ENCODE measurements at places on chromosomes 7 and 10.

- peak; percentile 49 for DNase-seq
These were observed 1139.4 kb downstream of the XPNPEP1 start for GRCh38 chr10:108783897-108784296.

- peak; percentile 41 for DNase-seq
These were observed 269.9 kb downstream of the BAMBI start for GRCh38 chr10:28947171-28947570.

GRCh38 chr10:119306514-119306951 is 99.2 kb downstream of the GRK5 start:
- no peak for DNase-seq

DNA sequence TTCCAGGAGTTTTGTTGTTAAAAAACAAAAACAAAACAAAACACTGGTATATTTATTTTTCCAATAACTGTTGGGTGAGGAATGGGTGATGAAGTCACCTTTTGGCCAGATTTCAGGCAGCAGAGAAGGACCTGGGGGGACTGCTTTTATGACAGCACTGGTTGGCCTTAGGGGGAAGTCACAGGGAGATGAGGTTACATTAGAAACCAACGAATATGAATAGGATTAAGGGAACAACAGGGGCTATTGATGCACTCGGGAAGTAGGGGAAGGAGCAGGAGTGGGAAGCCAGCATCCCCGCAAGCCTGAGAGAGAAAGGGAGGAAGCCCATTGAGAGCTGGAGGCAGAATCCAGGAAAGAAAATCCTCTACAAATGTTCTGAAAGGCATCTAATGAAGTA is 958.4 kb downstream of the TYW1 start:
- no peak for DNase-seq

- no peak for DNase-seq
These were observed 16.3 kb downstream of the RBM33 start for GRCh38 chr7:155660758-155661093.

DNA sequence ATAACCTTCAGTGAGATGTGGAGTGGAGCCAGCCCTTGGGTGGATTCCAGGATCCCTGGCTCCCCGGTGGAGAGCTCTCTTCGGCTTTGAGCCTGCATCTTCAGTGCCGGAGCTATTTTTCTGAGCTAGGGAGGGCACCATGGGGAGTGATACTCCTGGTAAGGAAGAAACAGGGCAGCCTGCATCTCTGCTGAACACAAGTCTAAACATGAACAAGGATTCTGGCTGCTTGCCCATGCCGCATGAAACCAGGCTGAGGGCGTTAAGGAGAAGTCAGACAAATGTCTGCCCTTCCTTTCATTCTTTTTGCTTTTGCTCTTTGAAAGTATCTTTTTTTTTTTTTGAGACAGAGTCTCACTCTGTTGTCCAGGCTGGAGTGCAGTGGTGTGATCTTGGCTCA is 60.4 kb downstream of the EVX1 start:
- DNase-seq: no peak

GRCh38 chr7:104124469-104124868 is 83.3 kb downstream of the ORC5 start:
- no peak for DNase-seq

- no peak for DNase-seq
These were observed 3.2 kb downstream of the GPR141 start for GRCh38 chr7:37686556-37687345.

DNA sequence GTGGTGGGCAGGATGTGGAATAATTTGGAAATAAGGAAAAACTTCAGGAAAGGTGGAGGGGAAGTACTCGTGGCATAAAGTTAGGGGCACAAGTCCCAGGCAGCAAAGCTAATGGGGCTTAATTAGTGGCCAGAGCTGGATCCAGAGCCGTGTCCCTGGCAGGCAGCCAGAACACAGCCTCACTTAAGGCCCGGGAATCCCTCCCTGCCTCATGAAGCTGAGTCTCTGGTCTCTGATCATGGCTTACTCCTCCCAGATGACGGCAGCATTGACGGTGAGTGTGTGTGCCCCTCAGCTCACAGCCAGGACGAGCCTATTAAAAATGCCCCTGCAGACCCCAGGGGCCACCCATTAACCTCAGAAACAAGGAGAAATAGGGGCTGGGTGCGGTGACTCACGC is 48.2 kb upstream of the NPTX2 start:
- no peak for DNase-seq

- no peak for DNase-seq
These were observed 40.7 kb upstream of the C10orf71 start for GRCh38 chr10:49258350-49258683.

- no peak for DNase-seq
These were observed 67.2 kb upstream of the ZPBP start for GRCh38 chr7:50160206-50160605.

DNA sequence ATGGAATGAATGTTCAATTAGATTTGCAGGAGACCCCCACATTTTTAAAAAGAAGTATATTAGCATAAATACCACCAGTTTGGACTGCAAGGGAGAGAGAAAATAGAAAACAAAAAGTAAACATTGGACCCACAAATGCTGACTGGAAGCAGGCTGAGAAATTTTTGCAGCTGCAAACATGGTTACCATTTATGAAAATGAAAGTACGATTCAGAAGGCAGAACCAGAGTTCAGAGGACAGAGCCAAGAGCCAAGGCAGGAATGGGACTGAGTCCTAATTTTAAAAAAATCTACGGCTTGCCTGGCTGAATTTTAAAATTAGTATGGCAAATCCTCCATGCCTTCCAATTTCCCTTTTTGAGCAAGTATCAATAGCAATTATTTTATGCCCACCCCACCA is 74.6 kb upstream of the NPS start:
- DNase-seq: no peak

DNA sequence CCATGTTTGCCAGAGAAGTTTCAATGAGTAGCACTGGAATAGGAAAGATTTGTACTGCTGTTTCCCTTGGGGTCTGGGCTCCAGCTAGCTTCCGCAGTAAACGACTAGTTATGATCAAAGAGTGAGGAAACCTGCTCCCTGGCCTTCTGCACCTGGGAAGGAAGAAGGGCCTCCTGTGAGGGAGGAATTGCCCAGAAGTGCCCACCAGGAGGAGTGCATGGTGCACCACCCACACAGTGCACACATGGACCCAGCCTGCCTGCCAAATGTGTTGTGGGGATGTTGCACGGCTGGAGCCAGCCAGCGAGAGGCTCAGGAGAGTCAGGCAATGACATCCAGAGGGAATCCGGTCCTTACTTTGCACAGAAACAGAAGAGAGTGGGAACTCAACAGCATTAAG is 27.0 kb upstream of the FAM107B start:
- no peak for DNase-seq

GRCh38 chr10:2519139-2519538 is 548.2 kb upstream of the PFKP start:
- DNase-seq: no peak

DNA sequence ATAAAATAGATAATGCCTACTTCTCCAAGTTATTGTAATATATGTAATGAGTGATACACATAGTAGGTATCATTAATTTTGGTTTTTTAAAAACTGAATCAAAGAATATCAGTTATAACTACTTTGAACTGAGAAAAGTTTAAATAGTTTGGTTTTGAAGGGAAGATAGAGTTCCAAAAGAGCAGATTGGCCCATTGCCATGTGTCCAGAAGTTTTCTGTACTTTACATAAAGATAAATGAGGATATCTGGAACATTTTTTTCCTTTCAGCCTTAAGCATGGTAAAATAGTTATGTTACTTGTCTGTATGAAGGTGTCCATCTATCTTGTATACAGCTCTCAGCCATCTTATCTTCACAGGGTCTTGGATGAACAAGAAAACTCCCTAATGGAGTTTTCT is 97.9 kb upstream of the MXI1 start:
- DNase-seq: peak; percentile 4

DNA sequence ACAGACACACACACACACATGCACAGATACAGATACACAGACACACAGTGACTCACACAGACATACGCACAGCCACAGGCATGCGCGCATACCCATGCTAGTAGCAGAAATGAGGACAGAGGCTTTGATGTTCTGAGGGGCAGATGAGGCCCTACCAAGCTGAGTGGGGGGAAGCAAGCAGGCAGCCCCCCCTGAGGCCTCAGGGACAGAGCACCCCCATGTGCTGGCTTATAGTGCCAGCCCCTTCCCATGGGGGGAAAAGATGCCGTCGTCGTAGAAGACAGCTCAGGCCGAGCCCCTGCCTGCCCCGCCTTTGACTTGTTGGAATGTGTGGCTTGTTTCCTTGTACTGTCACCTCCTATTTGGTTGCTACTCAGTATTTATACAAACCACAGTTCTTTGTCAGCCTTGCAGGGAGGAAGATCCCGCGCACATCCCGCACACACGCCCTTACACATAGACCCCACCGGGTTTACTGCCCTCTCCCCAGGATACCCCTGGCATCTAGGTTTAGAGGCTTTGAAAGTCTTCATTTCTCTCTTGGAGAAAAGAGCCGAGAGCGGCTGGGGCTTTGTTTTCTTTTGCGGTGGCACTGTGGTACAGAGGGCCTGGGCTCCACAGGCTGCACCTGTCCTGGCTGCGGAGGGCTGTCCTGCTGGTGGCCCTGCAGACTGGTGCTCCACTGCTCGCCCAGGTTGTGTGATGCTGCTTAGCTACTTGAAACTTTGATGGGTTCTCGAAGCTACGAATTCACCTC is 112.5 kb downstream of the DOCK1 start:
- peak; percentile 89 for DNase-seq

- no peak for DNase-seq
These were observed 79.7 kb downstream of the AUTS2 start for GRCh38 chr7:69677881-69678493.

- DNase-seq: no peak
These were observed 24.0 kb upstream of the ABLIM1 start for GRCh38 chr10:114682121-114682520.

DNA sequence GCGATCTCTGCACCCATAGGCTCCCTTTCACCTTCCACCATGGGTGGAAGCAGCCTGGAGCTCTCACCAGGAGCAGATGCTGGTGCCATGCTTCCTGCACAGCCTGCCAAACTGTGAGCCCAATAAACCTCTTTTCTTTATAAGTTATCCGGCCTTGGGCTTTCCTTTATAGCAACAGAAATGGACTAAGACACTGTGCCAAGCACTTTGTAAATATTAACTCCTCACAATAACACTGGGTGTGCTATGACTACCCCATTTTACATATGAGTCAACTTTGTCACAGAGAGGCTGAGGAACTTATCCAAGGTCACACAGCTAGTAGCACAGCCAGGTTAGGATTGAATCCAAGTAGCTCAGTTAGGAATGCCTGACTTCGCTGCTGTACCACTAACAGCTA is 79.7 kb upstream of the KCNMA1 start:
- DNase-seq: no peak

- DNase-seq: peak; percentile 30
These were observed 44.1 kb upstream of the PARD3 start for GRCh38 chr10:34859170-34859569.

DNA sequence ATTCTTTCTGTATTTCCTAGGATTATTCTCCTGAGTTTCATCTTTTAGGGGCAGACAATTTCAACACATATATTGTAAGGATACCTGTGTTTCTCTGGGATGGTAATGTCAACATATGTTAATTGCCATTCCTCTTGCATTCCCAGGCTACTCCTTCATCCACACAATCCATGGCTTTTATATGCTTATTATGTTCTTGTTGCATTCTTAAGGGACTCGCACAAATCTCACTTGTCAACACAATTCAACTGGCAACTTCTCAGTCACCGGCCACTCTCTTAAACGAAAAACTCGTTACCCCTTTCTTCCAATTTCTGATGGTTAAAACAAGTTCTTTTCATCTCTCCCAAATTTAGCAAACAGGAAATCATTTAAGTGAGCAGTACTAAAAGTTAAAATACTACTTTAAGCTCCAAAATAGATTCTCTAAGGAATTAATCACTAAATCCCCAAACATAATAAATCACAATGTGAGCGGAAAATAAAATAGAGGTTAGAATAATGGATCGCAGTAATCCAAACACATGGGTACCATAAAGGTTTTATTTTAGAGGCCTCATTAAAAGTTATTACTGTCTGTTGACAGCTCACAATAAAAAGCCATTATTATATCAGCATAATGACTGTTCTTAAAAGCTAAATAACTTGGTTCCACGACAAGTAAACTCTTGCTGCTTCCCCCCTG is 223.2 kb downstream of the ELMO1 start:
- DNase-seq: no peak

- DNase-seq: peak; percentile 78
These were observed 32.5 kb upstream of the TRUB1 start for GRCh38 chr10:114905450-114905849.

DNA sequence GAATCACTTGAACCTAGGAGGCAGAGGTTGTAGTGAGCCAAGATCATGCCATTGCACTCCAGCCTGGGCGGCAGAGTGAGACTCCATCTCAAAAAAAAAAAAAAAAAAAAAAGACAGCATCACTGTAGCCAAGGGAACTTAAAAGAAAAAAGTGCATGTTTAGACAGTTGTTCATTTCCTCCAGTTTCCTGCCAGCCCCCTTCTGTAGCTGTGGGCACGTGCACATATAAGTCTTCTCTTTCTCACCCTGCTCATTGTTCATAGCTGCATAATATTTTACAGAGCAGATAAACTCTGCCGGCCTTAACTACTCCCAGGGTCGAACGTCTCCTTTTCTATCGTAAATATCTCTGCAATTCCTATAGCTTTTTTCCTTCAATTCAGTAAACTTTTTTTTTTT is 132.6 kb downstream of the LHPP start:
- DNase-seq: no peak

DNA sequence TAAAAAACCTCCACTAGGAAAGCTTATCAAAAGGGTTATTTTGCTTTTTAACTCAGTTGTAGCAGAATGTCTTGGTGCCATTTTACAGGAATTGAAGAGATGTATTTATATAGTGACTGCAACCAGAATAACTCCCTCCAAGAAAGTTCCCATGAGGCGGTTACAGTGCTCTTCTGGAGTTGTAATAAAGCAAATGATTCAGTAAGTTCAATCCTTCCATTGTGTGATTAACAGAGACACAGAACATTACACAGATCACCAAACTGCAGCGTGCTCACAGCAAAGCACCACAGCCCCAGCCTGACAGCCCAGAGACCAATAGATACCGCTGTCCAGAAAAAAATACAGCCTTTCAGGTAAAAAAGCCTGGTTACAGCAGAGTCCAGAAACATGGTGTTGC is 21.9 kb upstream of the CABCOCO1 start:
- DNase-seq: no peak

DNA sequence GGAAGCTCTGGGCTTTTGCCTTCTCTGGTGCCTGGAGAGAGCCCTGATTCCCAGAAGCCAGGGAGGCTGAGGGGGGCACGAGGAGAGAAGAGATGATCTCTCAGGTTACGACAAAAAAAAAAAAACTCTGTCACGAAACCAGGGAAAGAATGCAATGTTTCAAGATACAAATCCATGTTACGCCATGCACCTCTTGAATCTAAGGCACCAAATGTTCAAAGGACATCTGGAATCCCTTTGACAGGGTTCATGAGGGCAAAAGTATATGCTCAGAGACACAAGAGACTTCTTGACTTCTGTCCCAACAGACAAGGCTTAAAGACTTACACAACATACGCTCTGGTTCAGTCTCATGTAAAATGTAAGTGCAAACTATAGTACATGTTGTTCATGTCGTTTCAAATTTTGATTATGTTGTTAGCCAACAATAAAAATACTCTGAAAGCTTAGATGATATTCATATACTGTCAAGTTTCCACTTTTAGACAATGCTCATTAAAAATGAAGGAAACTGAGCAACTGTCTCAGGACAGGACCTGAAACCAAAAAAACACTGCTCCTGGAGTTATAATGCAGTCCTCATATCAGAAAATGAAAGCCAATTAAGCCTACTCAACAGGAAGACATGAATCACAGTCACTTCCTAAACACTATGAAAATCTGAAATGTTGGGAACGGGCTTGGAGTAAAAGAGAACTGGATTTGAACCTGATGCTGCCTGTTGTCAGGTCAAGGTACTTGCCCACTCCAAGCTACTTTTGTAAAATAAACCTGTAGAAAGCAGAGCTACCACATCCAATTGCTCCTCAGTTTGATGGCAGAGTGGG is 72.3 kb downstream of the CHCHD3 start:
- no peak for DNase-seq

All from fibroblast of skin of abdomen (primary cell).